ENCODE measurements at places on chromosomes 6 and 20. TPM values are rescaled to one million over a fixed set of nuclear protein-coding genes. Genes with fewer than 3 reads are reported as not detected.

GRCh38 chr6:28525496-28526039 is at the start of gene GPX5:
GPX5 (plus strand) TSS chr6:28525881; CDS start chr6:28526014, 133 bp downstream.
- no peak for DNase-seq

GRCh38 chr6:1250489-1251197 is 61.3 kb upstream of the FOXQ1 start:
- no peak for DNase-seq

The PGBD1 gene
- total RNA-seq, result 8.3 TPM

GRCh38 chr20:13251904-13252297 is 30.8 kb downstream of the ISM1 start:
- DNase-seq, result no peak

DNA sequence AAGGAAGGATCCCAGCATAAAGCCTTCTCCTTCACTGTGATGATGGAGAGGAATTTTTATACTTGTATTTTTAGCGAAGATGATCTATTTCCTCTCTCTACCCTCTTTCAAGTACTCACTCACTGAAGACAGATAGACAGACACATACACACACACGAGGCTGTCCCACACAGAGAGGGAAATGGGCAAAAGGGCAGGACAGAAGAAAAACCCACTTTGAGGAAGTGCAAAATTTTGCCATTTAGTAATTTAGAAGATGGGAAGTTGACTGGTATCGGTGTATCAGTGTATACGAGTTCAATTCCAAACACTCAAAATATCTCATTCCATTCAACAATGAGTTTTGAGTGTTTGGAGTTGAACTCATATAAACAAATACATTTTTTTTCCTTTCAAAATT is 30.9 kb downstream of the HEBP2 start:
- DNase-seq, result no peak

DNA sequence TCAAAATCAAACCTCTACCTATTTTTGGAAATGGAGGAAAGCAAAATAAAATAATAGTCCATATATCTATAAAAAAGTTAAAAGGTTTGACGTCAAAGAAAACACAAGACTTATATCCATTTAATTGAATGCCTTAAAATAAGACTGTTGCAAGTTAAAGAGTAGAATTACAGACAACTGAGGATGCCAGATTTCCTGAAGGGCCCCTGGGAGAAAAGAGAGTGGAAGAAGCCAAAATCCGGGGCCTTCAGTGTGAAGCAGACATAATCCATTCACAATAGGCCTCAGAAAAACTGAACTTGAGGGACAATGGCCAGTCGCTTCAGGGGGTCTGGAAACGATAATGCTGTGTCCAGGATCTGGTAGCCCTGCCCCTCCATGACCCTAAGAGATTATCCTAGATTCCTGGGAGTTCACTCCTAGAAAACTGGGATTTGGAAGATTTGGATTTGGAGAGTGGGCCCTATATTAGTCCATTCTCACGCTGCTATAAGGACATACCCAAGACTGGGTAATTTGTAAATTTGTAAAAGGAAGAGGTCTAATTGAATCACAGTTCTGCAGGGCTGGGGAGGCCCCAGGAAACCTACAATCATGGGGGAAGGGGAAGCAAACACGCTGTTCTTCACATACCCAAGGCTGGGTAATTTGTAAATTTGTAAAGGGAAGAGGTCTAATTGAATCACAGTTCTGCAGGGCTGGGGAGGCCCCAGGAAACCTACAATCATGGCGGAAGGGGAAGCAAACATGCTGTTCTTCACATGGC is 94.0 kb upstream of the SLC2A12 start:
- DNase-seq, result no peak

Data from thoracic aorta (tissue), 2 donors.